ENCODE measurements at places on chromosomes 5 and 9.

DNA sequence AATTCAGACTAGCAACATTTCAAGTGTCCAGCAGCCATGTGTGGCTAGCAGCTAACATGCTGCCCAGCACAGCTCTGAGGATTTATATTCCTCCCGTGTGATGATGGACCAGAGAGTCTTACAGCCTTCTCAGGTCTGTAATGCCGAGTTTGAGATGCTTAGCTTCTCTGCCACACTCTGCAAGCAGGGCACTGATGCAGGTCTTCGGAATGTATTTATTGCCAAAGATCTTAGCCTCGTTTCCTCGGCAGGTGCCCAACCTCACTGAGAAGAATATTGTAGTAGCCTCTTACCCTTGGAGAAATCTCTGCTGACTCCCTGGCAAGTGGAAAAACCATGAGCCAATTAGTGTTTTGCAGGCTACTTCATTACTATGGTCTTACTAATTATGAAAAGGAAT is 3.7 kb upstream of the RAI14 start:
- no peak for DNase-seq

DNA sequence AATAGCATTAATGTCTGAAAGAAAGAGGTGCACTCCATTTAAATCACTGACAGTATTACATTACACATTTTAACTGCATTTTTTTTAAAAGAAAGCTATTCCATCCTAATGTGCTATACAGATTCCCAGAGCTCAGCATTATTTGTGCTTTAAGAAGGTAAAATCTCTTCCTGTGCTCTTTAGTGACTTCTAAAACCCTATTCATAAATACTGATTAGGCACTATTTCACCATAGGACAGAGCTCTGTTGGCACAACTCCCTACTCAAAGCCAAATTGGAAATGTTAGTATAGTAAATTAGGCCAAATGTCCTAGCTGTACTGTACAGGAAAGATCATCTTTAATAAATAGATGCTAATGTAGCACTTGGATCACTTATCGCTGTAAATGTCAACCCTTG is 262.5 kb downstream of the TUSC1 start:
- DNase-seq, result no peak

- DNase-seq, result no peak
Observed at GRCh38 chr5:107135391-107135790, 535.3 kb downstream of the EFNA5 start.

DNA sequence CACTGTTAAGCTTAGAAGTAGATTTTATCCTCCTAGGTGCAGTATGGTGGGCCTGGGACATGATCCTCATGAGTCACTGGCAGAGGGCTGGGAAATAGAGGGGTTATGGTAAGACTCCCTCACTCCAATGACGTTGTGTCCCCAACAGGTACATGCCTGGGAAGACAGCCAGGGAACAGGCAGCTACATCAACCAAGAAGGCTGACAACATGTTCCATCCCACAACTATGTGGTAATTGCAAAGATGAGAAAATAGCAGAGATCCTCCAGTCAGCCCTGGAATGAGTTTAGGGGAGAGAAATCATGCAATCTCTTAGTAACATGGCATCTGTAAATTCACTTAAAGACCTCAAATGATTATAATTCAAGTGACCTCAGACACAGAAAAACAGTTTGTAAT is 114.4 kb upstream of the LIFR start:
- DNase-seq, result no peak

Data from Panc1 (cell line).